Stimulated activated CD4-positive, alpha-beta T cell treated with anti-CD3 and anti-CD28 coated beads, Interleukin-1b, Interleukin-23, amount 100 ng/mL, for 1 hour (primary cell): ENCODE measurements at places on chromosomes 5 and 9.

- DNase-seq: no peak
Measured at GRCh38 chr9:128828719-128829452, 708 bp downstream of the SPOUT1 start.

DNA sequence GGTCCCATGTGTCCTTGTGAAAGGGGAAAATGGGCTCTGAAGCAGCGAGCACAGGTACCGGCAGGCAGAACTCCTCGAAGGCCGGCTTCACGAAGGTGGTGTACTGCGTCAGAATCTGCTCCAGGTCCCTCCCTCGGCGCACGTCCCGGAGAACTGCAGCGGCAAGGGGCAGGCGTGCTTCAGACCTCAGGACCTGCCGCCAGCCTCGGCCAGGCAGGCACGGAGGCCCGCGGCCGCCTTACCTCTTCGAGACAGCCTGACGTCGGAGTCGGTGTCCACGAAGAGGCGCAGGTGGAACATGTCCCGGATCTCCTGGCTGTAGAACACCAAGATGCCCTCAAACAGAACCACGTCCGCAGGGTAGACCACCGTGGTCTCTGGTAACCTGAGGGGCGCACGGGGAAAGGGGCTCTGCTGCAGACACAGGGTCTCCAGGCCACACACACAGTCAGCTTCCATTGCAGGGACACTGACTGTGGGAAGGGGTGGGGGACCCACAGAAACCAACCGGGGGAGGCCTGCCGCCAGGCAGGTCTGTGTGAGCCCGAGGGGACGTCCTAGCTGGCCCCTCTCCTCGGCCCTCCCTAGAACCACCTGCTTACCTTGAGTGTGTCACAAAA, 2.1 kb downstream of the UCK1 start:
- no peak for DNase-seq

DNA sequence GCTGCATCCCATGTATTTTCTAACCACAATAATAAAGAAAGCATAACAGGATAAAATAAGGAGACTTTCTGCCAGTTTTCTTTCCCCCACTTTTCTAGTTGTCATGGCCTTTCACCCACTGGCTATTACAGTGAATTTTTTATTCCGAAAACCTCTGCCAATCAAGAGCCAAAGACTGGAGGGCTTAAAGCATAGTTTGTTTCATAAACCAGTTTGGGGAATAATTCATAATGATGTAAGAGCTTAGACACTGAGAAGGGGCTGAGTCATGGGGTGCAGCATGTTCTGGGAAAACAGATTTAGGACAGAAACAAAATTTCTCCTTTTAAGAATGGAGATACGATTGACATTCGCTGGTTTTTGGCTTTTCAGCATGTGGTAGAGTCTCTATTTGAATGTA, 4.4 kb upstream of the GLIPR2 start:
- DNase-seq: no peak

DNA sequence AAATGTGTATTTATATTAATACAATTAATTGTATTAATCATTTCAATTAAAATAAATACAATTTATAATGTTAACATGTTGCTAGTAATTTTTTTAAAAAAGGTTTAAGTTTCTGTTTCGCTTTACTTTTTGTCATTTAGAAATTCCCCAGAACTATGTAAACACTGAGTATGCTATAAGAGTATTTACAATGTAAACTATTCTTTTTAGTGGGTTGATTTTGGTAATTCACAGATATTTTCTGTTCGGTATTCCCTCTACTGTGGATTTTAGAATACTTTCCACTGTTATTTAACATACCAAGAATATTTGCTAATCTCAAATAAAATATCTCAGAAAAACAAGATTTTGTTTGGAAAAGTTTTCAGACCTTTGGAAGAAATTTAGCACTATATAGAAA, 1564.4 kb downstream of the EFNA5 start:
- no peak for DNase-seq

GRCh38 chr5:74405593-74405992, 234.9 kb downstream of the ENC1 start:
- no peak for DNase-seq

DNA sequence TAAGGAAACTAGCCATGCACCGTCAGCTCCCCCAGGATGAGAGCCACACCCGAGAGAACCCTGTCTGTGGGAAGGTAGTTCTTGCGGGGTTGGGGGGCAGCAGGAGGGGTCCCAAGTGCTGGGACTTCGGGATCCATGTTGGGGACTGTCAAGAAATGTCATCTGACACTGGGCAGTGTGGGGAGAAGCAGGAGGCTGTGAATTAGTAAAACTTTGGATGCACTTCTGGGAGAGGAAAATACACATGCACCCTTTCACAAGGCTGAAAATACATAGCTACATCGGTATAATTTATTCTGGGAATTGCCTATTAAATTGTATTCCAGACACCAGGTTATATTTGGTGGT, 109.6 kb upstream of the RPS23 start:
- DNase-seq: no peak
